Thoracic aorta (tissue), 2 donors: ENCODE measurements at places on chromosomes 4 and X.

GRCh38 chrX:120755066-120755846, 120.4 kb downstream of the CT47B1 start:
- H3K27ac ChIP-seq: no peak overlapping the region
- no peaks in the 10 kb centered on the region for H3K36me3 ChIP-seq
- no peak for DNase-seq
- no peaks in the 10 kb centered on the region for H3K4me1 ChIP-seq
- H3K4me3 ChIP-seq: no peak overlapping the region
- no peaks in the 10 kb centered on the region for H3K27me3 ChIP-seq

DNA sequence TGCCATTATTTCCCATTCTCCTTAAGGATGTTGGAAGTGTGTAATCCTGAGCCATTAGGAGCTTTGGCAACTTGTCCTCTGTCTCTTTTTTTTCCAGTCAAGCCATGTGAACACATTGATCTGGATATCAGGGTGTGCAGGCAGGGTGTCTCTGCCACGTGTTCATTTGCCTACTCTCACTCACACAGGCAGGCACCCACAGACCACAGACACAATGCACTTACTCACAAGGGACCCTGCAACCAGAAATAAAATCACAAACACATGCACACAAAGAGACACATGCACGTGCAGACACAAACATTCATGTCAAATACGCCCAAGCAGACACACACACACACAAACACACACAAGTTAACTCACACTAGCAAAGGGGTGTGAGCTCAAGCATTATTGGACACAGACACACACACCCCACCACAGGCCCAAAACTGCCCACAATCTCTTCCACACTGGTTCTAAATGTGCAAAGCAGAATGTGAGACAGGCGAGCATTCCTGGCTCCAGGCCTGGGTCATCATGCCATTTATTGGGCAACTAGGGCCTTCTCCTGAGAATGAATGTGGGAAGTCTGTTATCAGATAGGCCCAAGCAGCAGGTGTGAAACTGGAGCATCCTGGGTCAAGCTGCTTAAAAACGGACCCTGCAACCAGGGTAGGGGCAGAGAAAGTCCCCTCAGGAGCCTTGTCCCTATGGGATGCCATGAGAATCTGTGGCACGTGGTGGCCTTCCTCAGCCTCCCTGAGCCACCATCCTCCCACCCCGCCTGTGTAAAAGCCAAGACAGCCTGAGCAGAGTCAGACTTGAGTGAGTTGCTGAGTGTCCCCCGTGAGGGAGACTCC, 63.4 kb downstream of the NBDY start:
- H3K27ac ChIP-seq: no peak overlapping the region
- H3K4me3 ChIP-seq: no peak overlapping the region
- H3K4me1 ChIP-seq: no peaks in the 10 kb centered on the region
- no peak for DNase-seq
- no peaks in the 10 kb centered on the region for H3K27me3 ChIP-seq
- H3K36me3 ChIP-seq: no peaks in the 10 kb centered on the region

DNA sequence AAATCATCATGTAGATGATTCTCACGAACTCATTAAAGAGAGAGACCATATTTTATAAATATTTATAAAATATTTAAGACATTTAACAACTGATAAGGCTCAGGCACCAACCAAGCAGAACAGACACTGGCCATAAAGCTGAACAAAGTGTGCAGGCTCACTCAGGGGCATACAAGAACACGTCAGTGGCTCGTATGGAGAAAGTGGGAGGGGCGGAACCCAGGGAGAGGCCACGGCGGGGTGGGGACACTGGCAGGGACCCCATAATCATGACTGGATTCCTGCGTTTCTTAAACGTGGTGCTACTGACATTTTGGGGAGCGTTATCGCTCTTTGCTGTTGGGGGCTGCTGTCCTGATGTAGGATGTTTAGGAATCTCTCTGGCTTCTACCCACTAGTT, 31.3 kb upstream of the FAT1 start:
- H3K4me1 ChIP-seq: no peaks in the 10 kb centered on the region
- DNase-seq: no peak
- no peaks in the 10 kb centered on the region for H3K36me3 ChIP-seq
- no peak overlapping the region for H3K27ac ChIP-seq
- H3K27me3 ChIP-seq: no peaks in the 10 kb centered on the region

DNA sequence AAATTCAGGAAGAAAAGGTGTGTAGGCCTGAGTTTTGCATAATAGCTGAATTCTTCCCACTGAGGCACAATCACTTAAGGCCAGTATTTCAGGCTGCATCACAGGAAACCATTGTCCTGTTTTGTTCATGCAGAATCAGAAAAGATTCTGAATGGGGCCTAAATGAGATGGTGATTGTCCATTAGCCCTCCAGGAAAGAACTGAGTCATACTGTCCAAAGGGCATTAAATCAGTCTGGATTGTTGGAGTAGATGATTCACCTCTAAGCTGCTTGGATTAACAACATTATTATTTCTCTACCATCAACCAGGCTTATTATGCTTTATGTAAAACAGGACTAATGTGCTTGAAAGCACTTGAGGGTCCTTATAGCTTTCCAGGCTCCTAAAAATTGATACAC, 36.2 kb downstream of the CT47B1 start:
- H3K27me3 ChIP-seq: no peaks in the 10 kb centered on the region
- no peak overlapping the region for H3K4me3 ChIP-seq
- no peak overlapping the region for H3K27ac ChIP-seq
- DNase-seq: no peak

- no peaks in the 10 kb centered on the region for H3K4me1 ChIP-seq
- H3K4me3 ChIP-seq: no peak overlapping the region
- H3K36me3 ChIP-seq: no peaks in the 10 kb centered on the region
- H3K27me3 ChIP-seq: no peaks in the 10 kb centered on the region
Measured at GRCh38 chr4:173669460-173670179, 139.6 kb upstream of the HAND2 start.

DNA sequence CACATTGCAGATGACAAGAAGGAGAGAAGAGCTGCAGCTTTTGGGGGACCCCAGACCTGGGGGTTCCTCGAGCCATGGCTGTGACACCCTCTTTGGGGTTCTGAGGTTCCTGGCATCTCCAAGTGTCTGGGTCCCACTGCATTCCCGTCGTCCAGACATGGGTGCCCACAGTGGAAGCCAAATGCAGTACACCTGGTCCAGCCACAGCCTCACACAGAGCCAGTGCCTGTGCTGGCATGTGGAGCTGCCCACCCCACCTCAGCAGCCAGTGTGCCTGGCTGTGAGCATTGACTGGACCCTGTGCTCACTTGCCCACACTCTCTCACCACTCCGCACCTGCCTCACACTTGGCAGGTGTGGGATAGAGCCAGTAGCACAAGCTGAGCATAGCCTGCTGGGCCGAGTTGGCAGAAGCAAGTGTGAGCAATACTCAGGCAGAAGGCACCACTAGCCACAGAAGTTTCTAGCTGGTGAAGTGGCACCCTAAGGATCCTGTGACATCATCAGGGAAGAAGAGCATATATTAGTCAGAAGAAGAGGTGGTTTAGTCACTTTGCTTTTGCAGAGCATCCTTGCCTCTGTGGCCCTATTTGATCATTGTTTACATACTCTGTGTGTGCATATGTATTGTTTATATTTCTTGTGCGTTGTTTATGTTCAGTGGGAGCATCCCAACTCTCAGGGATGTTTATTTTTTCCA, 65.0 kb upstream of the MAGEB2 start:
- no peaks in the 10 kb centered on the region for H3K4me1 ChIP-seq
- no peak overlapping the region for H3K27ac ChIP-seq
- H3K36me3 ChIP-seq: no peaks in the 10 kb centered on the region
- no peak for DNase-seq

DNA sequence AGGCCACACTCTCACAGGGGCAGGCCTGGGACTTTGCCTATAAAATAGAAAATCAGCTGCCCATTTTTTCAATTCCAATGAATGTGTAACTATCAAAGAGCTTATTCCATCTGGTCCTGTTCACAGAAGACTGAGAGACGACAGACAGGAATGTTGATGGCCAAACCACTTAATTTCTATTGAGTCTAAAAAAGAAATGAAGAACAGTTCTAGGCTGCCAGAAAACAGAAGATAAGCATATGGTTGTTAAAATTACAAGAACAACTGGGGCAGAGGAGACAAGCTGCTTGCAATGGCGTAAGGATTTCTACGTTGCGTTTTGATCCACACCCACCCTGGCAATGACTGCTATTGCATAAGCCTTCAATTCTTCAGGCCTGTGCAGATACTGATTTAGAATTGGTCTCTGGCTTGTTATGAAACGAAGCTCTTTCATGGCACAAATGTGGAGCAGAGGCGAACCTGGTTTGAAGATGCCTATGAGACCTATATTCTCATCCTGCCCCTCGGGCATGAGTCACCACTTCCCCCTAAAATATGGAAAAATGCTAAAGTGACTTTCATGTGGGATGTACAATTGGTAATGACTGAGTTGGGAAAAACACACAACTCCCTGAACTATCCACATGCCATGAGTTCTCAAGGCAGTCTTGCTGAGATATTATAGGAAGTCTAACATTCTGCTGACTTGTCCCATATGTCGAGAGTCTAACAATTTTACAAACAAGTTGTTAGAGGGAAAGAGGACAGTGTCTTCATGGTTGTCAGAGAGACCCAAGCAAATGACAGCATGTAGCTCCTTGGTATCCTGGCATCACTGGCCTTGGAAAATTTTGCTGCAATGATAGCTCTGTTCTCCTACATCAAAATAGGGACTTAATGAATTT, 37.9 kb upstream of the SORBS2 start:
- no peak overlapping the region for H3K27ac ChIP-seq
- no peaks in the 10 kb centered on the region for H3K27me3 ChIP-seq
- H3K4me1 ChIP-seq: no peaks in the 10 kb centered on the region

GRCh38 chrX:9133426-9133825, 99.5 kb upstream of the FAM9B start:
- peaks cover 6% of the 10 kb centered on the region for H3K4me1 ChIP-seq
- DNase-seq: no peak
- no peaks in the 10 kb centered on the region for H3K27me3 ChIP-seq
- H3K4me3 ChIP-seq: no peak overlapping the region

DNA sequence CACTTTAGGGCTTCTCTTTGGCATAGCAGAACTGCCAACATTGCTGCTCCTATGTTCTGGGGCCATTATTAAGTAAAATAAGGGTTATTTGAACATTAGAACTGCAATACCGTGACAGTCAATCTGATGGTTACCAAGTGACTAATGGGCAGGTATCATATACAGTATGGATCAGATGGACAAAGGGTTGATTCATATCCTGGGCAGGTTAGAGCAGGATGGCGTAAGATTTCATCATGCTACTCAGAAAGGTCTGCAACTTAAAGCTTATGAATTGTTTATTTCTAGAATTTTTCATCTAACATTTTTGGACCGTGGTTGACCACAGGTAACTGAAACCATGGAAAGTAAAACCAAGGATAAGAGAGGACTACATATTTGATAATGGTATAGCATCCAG, 40.9 kb downstream of the BRCC3 start:
- no peaks in the 10 kb centered on the region for H3K27me3 ChIP-seq
- H3K4me1 ChIP-seq: no peaks in the 10 kb centered on the region
- no peaks in the 10 kb centered on the region for H3K36me3 ChIP-seq

- DNase-seq: no peak
- H3K36me3 ChIP-seq: no peaks in the 10 kb centered on the region
- H3K4me1 ChIP-seq: no peaks in the 10 kb centered on the region
- H3K27ac ChIP-seq: no peak overlapping the region
- H3K27me3 ChIP-seq: no peaks in the 10 kb centered on the region
Measured at GRCh38 chr4:84606645-84607044, 23.7 kb downstream of the CDS1 start.

DNA sequence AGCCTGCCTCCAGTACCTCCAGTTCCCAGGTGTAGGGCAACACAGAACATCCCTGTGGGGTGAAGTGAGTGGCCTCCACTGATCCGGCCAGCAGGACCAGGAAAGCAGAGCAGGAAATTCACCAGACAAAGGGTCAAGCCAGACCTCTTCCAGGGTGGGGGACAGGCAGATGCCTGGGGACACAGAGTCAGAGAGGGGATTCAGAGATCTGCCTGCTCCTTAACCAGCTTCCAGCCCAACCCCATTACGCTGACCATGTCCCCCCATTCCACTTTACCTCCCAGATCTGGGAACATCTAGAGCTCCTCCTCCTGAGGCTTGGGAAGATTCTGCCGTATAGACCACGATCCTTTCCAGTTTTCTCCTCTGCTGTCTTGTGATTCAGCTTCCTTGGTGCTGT, 72.9 kb upstream of the MTM1 start:
- no peak overlapping the region for H3K27ac ChIP-seq
- H3K4me1 ChIP-seq: no peaks in the 10 kb centered on the region
- no peaks in the 10 kb centered on the region for H3K27me3 ChIP-seq
- no peak overlapping the region for H3K4me3 ChIP-seq

DNA sequence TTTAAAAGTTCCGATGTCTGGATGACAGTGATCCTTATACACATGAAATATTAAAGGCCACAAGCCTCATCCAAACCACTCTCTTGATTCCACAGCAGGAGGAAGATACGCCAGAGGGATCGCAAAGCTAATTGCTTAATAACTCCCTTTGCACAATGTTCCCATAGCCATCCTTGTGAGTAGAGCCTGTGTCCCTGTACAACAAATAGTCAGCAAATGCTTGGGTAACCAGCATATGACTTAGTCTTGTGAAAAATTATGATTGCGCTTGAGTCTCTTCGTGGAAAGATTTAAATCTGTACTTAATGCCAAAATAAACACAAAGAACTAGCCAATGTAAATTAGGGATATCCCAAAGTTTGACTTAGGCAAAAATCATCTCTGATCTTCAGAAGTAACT, 31.5 kb downstream of the SLC9A7 start:
- no peaks in the 10 kb centered on the region for H3K36me3 ChIP-seq
- no peak for DNase-seq
- no peaks in the 10 kb centered on the region for H3K4me1 ChIP-seq
- no peak overlapping the region for H3K4me3 ChIP-seq

GRCh38 chr4:146462251-146462650, 59.5 kb downstream of the SLC10A7 start:
- DNase-seq: no peak
- no peaks in the 10 kb centered on the region for H3K27me3 ChIP-seq
- no peak overlapping the region for H3K27ac ChIP-seq
- H3K4me1 ChIP-seq: no peaks in the 10 kb centered on the region

DNA sequence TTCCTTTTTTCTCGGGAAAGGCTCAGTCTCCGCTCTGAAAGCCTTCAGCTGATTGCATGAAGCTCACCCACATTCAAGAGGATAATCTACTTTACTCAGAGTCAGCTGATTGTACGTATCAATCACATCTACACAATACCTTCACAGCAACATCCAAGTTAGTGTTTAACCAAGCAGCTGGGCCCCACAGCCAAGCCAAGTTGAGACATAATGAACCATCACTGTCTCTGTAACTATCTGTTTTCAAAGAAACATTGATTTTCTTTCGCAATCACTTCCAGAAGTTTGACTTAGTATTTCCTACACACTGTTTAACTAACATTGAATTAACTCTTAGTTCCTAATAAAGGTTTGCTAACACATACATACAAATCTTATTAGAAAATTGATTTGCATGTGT, 40.3 kb downstream of the RWDD4 start:
- DNase-seq: no peak
- no peaks in the 10 kb centered on the region for H3K27me3 ChIP-seq
- H3K4me1 ChIP-seq: no peaks in the 10 kb centered on the region
- H3K4me3 ChIP-seq: no peak overlapping the region
- no peak overlapping the region for H3K27ac ChIP-seq
- H3K36me3 ChIP-seq: no peaks in the 10 kb centered on the region
